ENCODE measurements at places on chromosomes 16 and 17. TPM values are rescaled to one million over a fixed set of nuclear protein-coding genes. Genes with fewer than 3 reads are reported as not detected.

DNA sequence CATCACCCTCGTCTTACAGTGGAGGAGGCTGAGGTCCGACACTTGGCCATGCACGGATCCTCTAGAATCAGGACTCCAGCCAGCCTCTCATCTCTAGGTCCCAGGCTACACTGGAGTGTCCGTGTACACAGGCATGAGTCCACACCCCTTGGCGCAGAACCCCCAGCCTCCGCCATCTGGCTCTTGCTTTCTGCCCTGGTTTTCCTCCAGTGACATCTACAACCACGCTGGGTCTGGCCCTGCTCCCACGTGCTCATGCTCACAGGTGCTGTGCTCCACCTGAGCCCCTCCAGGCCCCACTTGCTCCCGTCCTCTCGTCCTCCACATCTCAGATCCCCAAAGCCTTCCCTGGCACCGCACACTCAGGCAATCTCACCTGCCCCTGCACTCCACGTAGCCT, 260.8 kb downstream of the ENGASE start:
- DNase-seq, result no peak

GRCh38 chr17:79440251-79440650, 170.6 kb downstream of the RBFOX3 start:
- no peak for DNase-seq

GRCh38 chr16:69324585-69325253, 5.7 kb downstream of the PDF start:
- DNase-seq, result no peak

DNA sequence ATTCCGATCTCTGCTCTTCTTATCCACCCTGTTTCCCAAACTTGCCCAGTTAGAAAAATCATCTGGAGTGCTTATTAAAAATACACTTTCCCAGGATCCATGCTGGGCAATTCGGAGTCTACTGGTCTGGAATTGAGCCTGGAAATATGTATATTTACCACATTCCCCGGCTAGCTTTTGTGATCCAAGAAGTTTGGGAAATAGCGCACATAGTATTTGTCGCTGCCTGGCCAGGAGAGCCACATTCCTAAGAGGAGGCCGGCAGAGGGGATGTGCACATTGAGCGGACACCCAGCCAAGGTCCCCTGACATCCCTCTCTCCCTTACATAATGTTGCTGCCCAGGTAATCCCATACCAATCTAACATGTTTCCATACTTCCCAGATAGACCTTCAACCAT, 62.1 kb upstream of the TMEM97 start:
- no peak for DNase-seq

GRCh38 chr16:49660626-49661025, 195.3 kb downstream of the ZNF423 start:
- DNase-seq, result no peak

- DNase-seq, result no peak
Observed at GRCh38 chr16:29705030-29705429, 26.1 kb downstream of the QPRT start.

Gene TBC1D3I
- total RNA-seq, result not detected

- no peak for DNase-seq
Observed at GRCh38 chr16:10646581-10647263, 48.0 kb downstream of the TEKT5 start.

Gene SP6
- 1.9 TPM for total RNA-seq

- no peak for DNase-seq
Observed at GRCh38 chr16:28310796-28311195, 18.5 kb downstream of the SBK1 start.

DNA sequence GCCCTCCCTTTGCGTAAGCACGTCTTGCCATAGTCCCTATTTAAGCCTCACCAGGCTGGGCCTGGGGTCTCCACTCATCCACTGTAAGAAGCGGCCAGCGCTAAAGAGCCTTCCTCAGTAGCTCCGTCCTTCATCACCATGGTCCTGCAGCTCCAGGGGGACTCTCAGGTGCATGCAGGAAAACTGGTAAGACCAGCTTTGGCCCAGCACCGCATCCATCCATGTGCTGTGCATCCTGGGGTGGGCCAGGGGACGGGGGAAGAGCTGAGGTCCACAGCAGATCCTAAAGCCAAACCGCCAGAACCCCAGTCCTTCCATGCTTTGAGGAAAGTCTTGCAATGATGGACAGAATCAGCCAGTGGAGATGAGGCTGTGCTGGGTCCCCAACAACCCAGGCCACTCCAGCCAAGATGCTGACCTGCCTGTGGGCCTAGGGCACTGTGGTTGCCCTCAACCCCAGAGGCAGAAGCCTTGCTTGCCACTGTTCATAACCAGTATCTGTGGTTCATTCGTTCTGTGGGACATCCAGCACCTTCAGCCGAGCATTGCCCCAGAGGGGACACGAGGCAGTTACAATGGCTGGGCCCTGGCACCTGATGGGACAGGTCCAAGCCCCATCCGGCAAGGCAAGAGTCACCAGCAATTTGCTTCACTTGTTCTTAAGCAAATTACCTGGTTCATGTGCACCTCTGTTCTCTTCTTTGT, 44.4 kb downstream of the RBFOX3 start:
- no peak for DNase-seq
